CD8-positive, alpha-beta T cell (primary cell): ENCODE measurements at places on chromosomes 4 and X. TPM values are rescaled to one million over a fixed set of nuclear protein-coding genes. Genes with fewer than 3 reads are reported as not detected.

AFP gene
- not detected for total RNA-seq

JAKMIP1 gene
- total RNA-seq, result 2.3 TPM

NUP62CL gene
- 0.65 TPM for total RNA-seq

SPANXA2 gene
- total RNA-seq, result not detected
